CD4-positive, alpha-beta T cell treated with Interleukin-21 for 1 hour (primary cell): ENCODE measurements at places on chromosomes 4 and X.

- DNase-seq, result no peak
These were observed 210.1 kb downstream of the FBXW7 start for GRCh38 chr4:152325831-152326230.

GRCh38 chr4:79980448-79980847 is 92.6 kb downstream of the ANTXR2 start:
- no peak for DNase-seq

DNA sequence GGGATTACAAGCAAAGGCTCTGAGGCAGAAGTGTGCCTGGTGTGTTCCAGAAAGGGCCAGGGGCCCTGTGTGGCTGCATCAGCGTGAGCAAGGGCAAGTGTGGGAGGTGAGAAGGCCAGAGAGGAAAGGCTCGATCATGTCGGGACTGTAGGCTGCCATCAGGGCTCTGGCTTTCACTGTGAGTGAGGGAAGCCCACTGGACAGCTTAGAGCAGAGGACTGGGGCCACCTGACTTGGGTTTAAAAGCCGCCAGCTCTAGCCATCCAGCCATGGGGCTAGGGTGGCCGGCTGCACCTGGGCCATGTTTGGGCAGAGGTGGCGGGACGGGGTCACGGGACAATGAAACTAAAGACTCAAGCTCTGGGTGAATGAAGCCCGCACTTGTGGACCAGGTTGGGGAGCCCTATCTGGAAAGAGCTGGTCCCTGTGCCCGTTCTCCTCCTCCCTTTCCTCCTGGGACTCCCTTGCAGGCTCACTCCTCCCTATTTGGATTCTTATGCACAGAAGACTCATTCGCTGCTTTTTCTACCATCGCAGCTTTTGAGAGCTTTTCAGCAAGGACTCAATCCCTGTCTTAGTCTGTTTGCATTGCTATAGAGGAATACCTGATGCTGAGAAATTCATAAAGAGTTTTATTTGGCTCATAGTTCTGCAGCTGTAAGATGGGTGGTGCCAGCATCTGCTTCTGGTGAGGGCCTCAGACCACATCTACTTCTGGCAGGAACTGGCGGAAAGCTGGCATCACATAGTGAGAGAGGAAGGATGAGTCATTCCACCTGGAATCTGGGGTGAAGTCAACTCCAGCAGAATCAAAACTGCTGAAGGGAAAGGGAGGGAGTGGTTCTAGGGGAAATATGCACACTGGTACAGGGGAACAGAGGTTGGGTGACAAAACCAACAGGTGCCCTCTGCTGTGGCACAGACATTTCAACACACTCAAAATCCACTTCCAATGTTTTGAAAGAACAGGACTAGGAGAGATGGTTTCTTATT is 15.3 kb downstream of the CTAG1B start:
- no peak for DNase-seq

- DNase-seq, result no peak
These were observed 717.3 kb upstream of the ACTRT1 start for GRCh38 chrX:128769495-128769894.

DNA sequence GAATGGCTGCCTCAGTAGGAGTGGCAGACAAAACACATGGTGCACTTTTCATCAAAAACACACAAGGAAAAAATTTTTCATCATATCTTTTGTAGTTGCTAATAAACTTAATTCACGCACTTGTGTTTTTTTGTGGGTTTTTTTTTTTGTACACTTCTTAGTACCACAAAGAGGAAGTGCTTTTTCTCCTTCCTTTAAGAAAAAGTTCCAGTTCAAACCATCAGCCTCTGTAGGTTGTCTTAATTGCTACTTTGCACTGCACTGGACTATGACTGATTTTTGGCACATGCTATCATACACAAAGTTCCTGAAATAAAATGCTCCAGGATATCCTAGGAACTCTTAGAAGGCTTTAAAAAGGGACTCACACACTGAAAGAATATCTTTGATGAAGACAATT is at the start of gene PHEX:
Gene PHEX (plus strand): TSS at position 242 of the 400 bp plus-strand sequence. CDS start 681 bp downstream, outside the sequence.
- no peak for DNase-seq

GRCh38 chrX:20373063-20373462 is 106.4 kb upstream of the RPS6KA3 start:
- no peak for DNase-seq

- no peak for DNase-seq
These were observed 112.0 kb upstream of the TTC29 start for GRCh38 chr4:147057611-147058190.

DNA sequence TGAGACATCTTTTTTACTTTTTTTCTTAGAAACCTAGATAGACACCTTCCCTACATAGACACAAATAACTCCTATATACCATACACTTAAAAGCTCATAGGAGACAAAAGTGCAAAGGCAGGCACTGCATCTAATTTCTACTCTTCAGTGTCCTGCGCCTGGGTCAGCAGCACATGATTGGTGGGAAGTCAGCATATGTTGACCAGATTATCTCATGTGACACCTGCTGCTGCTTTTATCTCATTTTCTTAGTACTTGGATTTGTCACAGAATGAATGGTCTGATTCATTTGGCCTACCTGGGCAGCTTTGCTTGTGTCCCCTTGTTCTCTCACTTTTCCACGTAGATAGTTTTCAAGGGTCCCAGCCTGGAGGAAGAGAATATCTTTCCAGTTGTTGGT is 24.9 kb upstream of the LNX1 start:
- DNase-seq, result no peak

- no peak for DNase-seq
These were observed 5.7 kb downstream of the RAB40A start for GRCh38 chrX:103513476-103514108.

GRCh38 chr4:120667102-120667501 is 255.4 kb downstream of the PRDM5 start:
- DNase-seq, result no peak

- DNase-seq, result no peak
These were observed 42.0 kb downstream of the PSAPL1 start for GRCh38 chr4:7392438-7393421.

GRCh38 chrX:110168585-110168984 is 149.3 kb downstream of the AMMECR1 start:
- DNase-seq, result no peak

DNA sequence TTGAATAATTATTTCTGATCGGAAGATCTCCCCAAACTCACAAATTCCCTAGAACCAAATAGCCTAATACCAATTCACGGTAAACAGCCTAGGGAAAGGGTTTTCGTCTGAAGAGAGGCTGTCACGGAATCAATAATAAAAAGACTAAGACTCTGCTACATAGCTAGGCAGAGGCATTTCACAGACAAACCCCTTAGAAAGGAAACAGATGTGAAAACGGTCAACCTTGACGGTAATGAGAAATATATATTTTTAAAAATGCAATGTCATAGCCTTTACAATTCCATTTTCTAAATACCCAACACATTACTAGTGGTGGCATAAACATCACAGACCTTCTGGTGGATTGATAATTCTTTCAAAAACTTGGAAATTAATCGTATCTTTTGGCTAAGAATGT is 28.4 kb downstream of the PROM1 start:
- no peak for DNase-seq
